ENCODE measurements at places on chromosomes 6 and 20. TPM values are rescaled to one million over a fixed set of nuclear protein-coding genes. Genes with fewer than 3 reads are reported as not detected.

GRCh38 chr6:108361312-108361932 lies 66.6 kb downstream of the AFG1L start:
- DNase-seq, result no peak

DNA sequence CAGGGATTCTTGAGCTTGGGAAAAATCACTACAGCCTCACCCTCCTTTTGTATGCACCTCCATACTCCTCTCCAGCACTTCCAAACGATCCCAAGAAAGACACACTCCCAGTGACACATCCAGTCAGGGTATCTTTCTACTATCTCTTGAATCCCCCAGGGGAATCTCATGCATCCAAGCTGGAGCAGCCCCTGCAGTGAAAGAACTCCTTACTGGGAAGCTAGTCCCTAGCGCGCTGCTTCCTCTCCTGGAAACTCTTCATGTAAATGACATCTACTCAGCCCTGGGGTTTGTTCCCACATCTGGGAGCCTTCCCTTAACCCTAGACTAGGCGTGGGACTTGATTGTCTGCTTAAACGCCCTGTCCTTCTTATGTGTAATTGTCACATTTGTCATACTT lies 329.1 kb upstream of the QKI start:
- DNase-seq, result no peak

GRCh38 chr6:107770541-107770940 lies 53.6 kb downstream of the SCML4 start:
- no peak for DNase-seq

DNA sequence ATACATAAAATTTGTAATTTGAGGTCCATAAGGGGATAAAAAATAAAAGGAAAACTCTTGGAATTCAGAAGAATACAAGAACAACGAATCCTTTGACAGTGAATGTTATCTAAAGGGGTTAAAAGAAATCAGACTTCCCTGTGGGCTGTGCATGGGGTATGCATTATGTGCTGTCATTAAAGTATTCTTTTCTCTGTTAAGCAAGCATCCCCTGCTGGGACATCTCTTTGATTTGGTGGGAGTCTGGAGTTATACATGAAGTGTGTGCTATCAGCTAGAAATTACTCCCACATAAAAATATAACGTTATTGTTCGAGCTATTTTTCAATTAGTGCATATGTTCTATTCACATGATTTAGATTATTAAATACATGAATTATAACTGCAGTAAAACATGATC lies 195.2 kb downstream of the CENPW start:
- DNase-seq, result peak; percentile 72

- no peak for DNase-seq
Observed at GRCh38 chr20:58994390-58995159, 12.5 kb downstream of the CTSZ start.

DNA sequence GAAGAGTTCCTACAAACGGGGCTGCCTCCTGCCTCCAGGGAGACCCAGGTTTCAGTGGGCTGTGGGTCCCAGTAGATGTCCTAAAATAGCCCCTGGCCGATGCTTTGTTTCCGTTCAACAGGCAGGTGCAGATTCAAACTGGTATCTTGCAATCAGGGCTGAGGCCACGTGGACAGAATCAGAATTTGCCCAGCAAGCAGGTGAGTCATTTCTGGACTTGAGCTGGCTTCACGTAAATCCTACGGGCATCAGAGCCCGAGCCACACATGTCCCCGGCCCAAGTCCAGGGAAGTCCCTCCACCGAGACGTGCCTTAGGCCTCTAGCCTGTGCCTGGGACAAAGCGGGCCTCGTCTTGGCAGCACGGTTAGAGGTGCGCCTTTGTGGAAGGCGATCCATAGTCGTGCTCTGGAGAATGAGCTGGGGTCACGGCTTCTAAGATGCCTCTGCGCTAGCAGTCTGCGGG lies 101.6 kb upstream of the FRMD1 start:
- DNase-seq, result no peak

GRCh38 chr6:166551754-166552495 lies 34.6 kb downstream of the RAMACL start:
- no peak for DNase-seq

DNA sequence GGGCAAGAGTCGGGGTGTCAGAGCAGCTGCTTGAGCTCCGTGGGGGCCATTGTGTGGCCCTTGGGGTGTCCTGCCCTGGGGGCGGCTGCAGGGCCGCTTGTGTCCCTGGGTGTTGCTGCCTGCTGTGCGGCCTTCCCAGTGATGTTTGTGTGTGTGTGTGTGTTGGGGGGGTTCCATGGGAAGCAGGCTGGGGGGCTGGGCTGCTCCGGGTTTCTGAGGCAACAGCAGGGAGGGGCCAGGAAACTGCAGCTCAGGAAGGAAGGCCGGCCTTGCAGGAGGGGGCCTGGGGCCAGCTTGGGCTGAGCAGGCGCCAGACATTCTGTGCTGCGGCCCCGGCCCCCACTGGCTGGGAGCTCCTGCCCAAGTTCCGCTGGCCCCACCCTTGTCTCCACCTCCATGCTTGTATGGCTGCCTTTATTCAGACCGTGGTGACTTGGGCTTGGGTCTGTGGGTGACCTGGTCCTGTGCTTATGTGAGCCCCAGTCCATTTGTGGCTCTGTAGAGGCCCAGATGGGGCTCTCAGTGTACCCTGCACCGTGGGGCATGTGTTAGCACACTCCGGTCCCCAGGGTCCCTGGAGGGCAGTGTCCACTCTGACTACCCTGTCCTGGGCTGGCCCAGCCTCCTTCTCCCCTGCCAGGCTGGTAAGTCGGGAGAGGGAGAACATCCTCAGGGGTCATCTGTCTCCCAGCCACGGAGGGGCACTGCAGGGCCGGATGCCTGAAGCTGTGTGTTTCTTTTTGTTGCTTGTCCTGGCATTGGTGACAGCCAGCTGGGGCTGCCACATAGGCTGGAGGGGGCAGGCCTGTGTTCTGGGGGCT lies 4.6 kb upstream of the SOX18 start:
- no peak for DNase-seq

GRCh38 chr6:19210849-19211590 lies 626.1 kb upstream of the ID4 start:
- peak; percentile 58 for DNase-seq

DNA sequence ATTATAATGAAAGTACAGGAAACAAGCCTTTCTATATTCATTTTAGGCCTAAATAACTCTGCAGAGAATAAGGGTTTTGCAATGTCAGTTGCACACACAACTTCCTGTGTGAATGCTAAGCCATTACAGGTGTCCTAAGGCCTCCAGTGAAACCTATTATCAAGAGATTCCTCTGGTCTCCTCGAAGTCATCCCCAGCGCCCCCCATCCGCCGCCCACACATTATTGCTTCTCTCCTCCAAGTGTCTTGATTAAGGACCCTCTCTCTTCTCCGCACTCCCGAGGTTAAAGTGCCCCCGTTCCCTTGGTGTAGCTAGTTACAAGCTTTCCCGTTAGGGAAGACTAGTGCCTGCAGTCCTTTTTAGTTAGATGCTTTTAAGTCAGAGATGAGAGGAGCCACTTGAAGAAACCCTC lies 1.3 kb downstream of the HIVEP2 start:
- DNase-seq, result peak; percentile 5

- DNase-seq, result no peak
Observed at GRCh38 chr6:78511009-78511408, 356.3 kb upstream of the IRAK1BP1 start.

DNA sequence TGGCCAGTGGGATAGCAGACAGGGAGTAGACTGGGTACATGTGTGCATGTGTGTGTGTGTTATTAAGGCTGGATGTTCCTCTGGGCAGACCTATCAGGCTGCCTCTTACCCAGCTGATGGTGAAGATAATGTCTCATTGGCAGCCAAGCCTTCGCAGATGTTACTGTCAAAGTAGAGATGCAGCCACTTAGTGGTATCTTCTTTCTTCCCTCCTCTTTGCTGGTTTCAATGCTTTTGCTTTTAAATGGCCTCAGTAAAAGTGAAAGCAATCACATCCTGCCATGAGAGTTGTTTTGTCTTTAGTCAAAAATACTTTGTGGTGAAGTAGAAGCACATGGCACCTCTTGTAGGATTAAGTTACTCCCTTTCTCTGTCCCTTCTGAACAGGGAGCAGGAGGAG lies 57.5 kb downstream of the SNRNP48 start:
- no peak for DNase-seq

DNA sequence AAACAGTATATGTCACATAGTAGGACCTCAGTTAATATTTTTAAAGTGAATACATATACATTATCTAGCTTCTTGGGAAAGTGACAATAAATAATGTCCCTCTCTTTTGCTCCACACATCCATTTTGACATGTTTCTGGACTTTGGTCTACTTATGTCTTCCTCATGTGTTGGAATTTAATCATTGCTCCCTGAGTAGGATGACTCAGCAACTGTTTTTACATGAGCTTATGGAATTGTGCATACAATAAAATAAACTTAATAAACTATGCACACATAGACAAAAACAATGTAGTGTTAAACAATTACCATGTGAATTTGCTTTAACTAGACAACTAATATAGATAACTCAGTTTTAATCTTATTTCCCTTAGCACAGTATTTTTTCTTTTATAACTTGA lies 503.8 kb downstream of the TFAP2B start:
- DNase-seq, result no peak

- peak; percentile 76 for DNase-seq
Observed at GRCh38 chr20:57791966-57792365, 82.2 kb upstream of the PMEPA1 start.

GRCh38 chr20:64234291-64234791 lies 21.2 kb upstream of the PCMTD2 start:
- no peak for DNase-seq

GRCh38 chr6:24233813-24234442 lies 107.9 kb downstream of the NRSN1 start:
- DNase-seq, result no peak

- no peak for DNase-seq
Observed at GRCh38 chr20:57482796-57483195, 42.1 kb downstream of the CTCFL start.

DNA sequence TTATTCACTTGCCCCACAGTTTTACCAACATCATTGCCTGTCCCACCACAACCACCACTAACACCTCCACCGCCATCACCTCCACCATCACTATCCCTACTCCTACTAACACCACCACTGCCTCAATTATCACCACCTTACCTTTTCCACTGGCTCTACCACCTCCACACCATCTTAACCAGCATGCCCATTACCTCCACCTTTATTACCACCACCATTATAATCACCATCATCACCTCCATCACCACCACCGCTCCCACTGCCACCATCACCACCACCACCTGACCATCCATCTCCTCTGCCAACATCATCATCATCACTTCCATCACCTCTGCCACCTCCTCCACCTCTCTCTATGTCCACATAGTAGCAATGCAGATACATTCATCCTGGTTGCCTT lies 90.0 kb downstream of the SNAP25 start:
- DNase-seq, result no peak

GRCh38 chr20:8602389-8603116 lies 466.3 kb upstream of the PLCB4 start:
- no peak for DNase-seq

GRCh38 chr20:62424249-62425107 lies 2.9 kb downstream of the RBBP8NL start:
- no peak for DNase-seq

GRCh38 chr6:157516319-157517026 lies 135.5 kb downstream of the ZDHHC14 start:
- DNase-seq, result no peak

- no peak for DNase-seq
Observed at GRCh38 chr6:144757299-144757698, 472.2 kb downstream of the UTRN start.

GRCh38 chr20:61030130-61030529 lies 221.9 kb upstream of the CDH4 start:
- DNase-seq, result no peak

- peak; percentile 47 for DNase-seq
Observed at GRCh38 chr6:43972913-43973300, 154.3 kb downstream of the MRPL14 start.

GRCh38 chr6:85464260-85464644 lies 14.4 kb downstream of the NT5E start:
- peak; percentile 96 for DNase-seq

- no peak for DNase-seq
Observed at GRCh38 chr6:122511193-122511924, 39.8 kb upstream of the SERINC1 start.

- DNase-seq, result no peak
Observed at GRCh38 chr6:135657207-135657606, 159.7 kb upstream of the AHI1 start.

- no peak for DNase-seq
Observed at GRCh38 chr6:111159633-111160032, 72.3 kb downstream of the SLC16A10 start.

DNA sequence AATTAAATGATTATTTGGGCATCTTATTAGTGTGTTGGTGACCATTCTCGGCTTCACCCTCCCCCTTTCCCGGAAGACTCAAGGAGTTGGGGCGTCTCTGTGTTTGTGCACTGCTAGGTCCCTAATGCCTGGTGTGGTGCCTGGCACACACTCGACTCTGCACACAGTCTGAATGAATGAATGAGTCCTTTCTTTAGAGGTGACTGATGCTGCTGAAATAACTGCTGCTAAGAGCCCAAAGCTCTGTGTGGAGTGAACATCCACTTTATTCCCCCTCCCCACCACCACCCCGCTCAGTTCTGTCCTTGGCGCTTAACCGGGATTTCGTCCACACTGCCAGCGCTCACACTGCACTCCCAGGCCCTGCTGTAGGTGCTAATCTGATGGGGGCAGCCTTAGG lies 1.2 kb upstream of the PHACTR3 start:
- DNase-seq, result no peak

- no peak for DNase-seq
Observed at GRCh38 chr6:169225887-169226286, 27.8 kb downstream of the THBS2 start.

GRCh38 chr6:134938896-134939295 lies 11.0 kb downstream of the ALDH8A1 start:
- peak; percentile 6 for DNase-seq

DNA sequence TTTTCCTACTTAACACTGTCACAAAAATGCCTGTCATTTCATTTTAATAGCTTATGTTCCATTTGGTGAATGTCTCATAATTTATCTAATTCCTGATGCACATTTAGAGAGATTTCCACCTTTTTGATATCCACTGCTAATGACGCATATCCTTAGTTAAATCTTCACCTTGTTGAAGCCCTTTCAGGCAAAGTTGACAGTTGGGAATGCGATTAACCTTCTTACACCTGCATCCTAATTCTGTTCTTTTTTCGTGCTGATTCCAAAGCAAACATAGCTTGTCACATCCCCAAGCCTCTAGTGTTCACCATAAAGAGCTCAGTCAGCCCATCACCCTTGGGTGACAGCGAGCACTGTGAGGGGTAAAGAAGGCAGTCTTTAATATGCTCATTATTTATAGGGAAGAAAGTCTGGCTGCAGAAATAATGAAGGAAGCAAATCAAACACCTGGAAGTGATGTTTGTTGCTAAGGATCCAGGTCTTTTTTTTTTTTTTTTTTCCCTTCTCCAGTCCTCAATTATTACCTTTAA lies 205.6 kb downstream of the DTNBP1 start:
- DNase-seq, result no peak

HCRTR2 gene
- not detected for total RNA-seq

LY6G6F gene
- total RNA-seq, result not detected

FAM162B gene
- total RNA-seq, result 0.81 TPM

HRH3 gene
- total RNA-seq, result 0.22 TPM

MMP24 gene
- 0.20 TPM for total RNA-seq

MACROD2 gene
- 1.0 TPM for total RNA-seq

TSBP1 gene
- total RNA-seq, result not detected

FRS3 gene
- total RNA-seq, result 5.5 TPM

ULBP2 gene
- total RNA-seq, result 2.6 TPM

ANKRD66 gene
- not detected for total RNA-seq

CALHM6 gene
- total RNA-seq, result not detected

LY6G5B gene
- total RNA-seq, result 19.4 TPM

CTAGE9 gene
- total RNA-seq, result not detected

CDH4 gene
- total RNA-seq, result 6.1 TPM

PXT1 gene
- total RNA-seq, result 0.13 TPM

BAG2 gene
- 21.4 TPM for total RNA-seq

MICB gene
- 11.1 TPM for total RNA-seq

ZC2HC1B gene
- total RNA-seq, result not detected

Data from A673 (cell line).